Activated CD4-positive, alpha-beta T cell treated with anti-CD3 and anti-CD28 coated beads, Interleukin-2, amount 50 U/mL, for 1 hour (primary cell): ENCODE measurements at places on chromosomes 12 and 14.

- no peak for DNase-seq
Measured at GRCh38 chr14:83992857-83993256, 1537.1 kb upstream of the FLRT2 start.

GRCh38 chr14:91977884-91978283 is 30.4 kb upstream of the FBLN5 start:
- DNase-seq: no peak

- DNase-seq: no peak
Measured at GRCh38 chr12:131281016-131281415, 327.3 kb downstream of the ADGRD1 start.

DNA sequence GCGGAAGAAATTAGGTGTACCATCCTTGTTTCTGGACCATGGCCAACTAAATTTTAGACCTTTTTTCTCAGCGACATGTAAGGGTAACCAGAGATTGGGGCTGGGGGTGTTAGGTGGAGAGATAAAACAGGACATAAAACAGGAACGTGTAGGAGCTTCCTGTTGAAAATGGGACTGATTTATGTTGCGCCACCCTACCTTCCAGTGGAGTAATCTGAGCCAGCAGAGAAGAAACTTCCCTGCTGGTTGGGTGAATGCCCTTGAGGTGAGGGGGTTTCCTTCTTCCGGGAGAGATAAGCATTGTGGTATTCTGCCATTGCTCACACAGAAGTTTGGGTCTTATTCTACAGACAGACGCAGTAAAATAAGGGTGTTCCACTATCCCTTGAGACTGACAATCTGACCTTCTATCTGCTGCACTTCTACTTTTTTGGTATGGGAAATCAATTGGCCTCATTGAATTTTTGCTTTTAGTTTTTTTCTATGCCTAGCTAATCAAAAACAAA is 417.6 kb downstream of the PCNX1 start:
- no peak for DNase-seq

DNA sequence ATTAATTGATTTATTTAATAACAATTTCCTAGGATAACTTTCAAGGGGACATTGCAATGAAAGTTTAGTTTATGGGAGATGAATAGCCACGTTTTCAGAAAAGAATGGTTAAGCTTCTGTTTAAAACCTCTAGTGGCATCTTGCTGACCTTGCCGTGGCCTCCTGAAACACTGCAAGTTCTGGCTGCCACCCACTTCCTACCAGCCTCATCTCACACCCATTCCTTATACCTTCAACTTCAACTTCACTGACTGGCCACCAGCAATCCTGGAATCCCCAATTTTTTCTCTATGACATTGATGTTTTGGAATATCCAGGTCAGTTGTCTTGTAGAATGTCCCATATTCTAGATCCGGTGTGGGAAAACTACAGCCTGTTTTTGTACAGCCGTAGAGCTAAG is 5.2 kb upstream of the HELB start:
- no peak for DNase-seq

- DNase-seq: no peak
Measured at GRCh38 chr14:29320286-29320685, 553.7 kb downstream of the FOXG1 start.

DNA sequence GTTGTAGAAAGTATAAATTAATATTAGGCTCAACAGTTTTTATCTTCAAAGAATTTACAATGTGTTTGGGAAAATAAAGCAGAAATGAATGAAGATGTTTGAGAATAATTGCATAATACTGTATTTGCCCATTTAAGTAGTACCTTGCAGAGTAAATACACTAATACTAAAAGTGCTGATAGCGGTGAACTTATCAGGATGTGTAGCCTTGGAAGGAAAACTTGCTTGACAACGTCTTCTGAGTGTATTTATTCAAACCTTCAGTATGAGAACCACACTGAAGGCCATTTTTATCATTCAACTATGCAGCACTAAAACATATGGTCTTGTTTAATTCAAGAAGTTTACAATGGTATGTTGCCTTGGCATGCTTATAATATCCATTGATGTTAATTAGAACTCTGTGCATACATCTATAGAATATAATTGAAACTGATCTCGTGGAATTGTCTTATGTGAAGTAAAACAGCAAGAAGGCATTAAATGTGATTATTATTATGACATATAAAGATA is 41.3 kb downstream of the MSRB3 start:
- DNase-seq: no peak

GRCh38 chr14:24839617-24840203 is 205.7 kb upstream of the GZMB start:
- DNase-seq: no peak

DNA sequence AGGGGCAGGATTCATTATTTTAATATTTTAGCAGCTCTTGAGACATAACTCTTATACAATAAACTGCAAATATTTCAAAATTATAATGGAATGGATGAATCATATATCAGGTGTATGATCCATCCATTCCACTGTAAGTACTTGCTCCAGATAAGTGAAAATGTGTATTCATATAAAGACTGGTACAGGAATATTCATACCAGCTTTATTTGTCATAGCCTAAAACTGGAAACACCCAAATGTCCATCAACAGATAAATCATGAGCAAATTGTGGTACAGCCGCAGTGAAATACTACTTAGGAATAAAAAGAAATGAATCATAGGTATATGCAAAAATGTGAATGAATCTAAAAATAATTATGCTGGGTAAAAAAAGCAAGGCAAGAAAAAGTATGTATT is 263.6 kb upstream of the SYT10 start:
- DNase-seq: no peak

- DNase-seq: no peak
Measured at GRCh38 chr12:92070054-92070863, 75.4 kb downstream of the BTG1 start.

DNA sequence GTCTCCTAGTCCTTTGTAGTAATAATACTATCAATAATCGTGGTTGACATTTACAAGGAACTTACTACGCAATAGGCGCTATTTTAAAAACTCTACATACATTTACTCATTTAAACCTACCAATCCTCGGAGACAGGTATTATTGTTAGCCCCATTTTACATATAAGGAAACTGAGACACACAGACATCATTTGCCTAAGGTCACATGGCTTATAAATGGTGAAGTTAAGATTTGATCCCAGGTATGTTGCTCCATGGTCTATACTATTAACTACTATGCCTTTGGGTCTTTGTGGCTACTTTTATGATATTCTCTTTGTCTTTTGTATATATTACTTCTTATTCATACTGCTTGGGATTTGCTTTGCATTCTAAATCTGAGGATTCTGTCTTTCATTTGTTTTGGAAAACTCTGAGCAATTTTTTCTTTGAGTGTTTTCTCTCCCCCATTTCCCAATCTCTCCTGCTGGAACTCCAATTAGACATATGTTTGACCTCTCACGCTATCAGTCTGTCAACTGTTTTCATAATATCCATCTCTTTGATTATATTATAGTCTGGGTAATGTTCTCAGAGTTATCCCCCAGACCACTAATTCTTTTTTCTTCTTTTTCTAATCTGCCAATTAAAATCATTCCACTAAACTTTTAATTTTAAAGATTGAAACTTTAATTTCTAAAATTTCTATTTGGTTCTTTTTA is 10.9 kb downstream of the NT5DC3 start:
- no peak for DNase-seq

- no peak for DNase-seq
Measured at GRCh38 chr14:71165121-71166031, 258.1 kb downstream of the PCNX1 start.

DNA sequence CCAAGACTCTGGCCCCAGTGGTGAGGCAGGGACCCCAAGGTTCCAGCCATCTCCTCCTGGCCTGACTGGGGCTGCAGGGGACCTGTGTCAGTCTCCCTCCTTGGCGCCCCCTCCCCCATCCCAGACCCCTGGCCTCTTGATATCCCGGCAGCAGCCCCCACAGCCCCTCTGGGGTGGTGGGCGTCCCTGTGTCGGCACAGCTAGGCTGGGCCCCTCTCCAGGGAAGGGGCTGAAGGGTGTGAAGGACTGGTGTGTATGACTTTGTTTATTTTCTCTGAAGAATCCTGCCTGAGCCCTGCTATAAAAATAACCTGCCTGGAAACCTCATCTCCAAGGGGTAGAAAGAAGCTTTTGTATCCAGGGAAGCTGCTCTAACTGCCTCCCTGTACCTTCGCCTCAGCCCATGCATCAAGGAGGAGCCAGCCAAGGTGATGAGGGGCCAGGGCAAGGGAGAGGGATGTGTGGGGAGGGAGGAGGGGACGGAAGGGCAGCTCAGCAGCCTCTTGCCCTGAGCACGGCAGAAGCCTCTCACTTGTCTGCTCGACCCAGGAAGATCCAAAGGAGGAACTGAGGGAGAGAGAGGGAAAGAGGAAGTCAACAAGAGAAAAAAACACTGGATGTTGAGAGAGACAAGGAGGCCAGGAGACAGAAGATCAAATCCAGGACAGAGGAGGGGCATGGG is 25.4 kb upstream of the COL2A1 start:
- no peak for DNase-seq

GRCh38 chr12:114762490-114763110 is 78.6 kb upstream of the TBX3 start:
- DNase-seq: no peak

DNA sequence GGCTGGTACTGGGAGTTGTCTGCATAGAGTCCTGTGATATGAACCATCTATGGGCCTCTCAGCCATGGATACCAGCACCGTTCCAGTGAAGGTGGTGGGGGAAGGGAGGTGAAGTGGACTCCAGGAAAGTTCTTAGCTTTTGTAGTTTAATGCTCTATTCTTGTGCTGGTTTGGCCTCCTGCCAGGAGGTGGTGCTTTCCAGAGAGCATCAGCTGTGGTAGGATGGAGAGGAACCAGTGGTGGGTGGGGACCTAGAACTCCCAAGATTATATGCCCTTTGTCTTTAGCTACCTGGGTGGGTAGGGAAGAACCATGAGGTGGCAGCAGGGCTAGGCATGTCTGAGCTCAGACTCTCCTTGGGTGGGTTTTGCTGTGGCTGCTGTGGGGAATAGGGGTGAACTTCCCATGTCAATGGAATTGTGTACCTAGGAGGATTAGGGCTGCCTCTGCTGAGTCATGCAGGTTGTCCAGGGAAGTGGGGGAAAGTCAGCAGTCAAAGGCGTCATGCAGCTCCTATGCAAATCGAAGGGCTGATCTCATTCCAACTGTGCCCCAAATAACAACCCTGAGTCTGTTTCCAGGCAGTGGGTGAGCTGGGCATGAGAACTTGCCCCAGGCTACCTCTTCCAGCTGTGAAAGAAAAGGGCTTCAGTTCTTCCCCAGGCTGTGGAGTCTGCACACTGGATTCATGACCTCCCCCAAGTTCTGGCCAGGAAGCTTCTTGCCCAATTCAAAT is 14.2 kb downstream of the GZMH start:
- DNase-seq: no peak

GRCh38 chr14:32080001-32080510 is 3.0 kb downstream of the ARHGAP5 start:
- no peak for DNase-seq

- DNase-seq: no peak
Measured at GRCh38 chr14:101061411-101062064, 158.0 kb upstream of the RTL1 start.

- DNase-seq: no peak
Measured at GRCh38 chr14:88559852-88560251, 3.0 kb upstream of the ZC3H14 start.

DNA sequence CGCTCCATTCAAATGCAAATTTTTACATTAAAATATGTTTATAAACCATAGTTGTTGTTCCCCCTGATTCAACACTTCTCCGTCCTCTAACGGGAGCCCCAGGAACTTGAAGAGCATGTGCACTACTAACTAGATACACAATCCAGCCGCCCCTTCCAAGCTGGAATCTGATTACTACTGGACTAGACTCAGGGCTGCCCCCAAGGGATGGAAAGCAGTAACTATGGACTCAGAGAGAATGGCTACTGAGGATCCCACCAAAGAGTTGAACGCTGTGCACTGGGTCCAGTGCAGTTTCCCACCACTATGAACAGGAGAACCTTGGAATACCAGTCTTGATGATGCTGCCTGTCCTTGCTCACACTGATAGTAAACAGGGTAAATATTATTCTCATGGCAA is 48.6 kb upstream of the PCNX1 start:
- no peak for DNase-seq

DNA sequence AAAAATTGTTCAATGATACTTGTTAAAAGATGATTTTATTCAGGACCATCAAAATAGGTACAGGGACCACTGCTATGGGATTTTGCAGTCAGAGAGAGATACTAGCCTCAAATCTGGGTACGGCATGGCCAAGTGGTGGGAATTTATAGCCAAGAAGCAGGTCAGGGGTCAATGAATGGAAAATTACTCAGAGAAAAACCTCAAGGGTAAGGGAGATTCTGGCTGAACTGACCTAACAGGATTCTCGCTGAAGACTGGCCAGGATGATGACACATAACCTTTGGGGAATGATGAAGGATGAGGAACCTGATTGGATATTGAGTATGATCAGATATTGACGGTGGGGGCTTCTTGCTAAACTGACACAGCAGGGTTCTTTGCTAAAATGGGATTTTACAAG is 32.7 kb downstream of the DEPDC4 start:
- no peak for DNase-seq

DNA sequence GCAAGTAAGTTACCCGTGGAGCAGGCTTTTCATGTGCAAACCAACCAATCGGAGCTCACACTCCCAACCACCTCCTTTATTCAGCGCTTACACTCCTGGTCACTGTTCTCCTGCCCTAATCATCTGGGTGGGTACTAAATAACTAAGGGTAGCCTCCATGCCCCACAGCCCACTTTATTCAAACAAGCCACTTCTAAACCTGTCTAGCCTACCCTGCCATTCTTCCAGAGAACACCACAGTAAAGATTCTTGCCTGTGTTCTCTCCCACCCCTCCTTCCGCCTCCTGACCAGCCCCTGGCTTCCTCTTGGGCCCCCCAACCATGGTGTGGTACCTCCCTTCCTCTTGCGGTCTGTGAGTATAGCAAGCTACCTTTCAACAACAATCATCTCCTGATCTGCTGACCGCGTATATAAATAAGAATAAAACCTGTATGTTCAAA is 581.9 kb downstream of the VRK1 start:
- no peak for DNase-seq
